ENCODE measurements at places on chromosomes 4 and X.

DNA sequence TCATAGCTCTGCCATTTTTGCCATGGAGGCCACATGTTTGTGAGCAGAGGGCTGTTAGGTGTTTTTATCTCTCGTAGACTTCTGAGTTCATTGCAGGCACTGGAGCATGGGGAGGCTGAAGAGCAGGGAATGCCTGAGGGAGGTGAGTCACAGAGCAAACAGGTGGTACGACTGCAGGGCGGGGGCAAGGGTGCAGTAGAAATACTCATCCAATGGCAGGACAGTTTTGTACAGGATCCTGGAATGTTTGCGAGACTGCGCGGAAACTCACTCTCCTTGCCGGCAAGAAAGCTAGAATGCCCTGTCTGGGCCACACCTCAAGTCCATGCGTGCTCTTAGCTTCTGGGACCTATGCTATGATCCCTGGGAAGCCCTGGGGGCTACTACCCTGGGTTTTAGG, 20.0 kb upstream of the VCX2 start:
- no peak for DNase-seq

- DNase-seq = no peak
These were observed 8.3 kb downstream of the ZIC3 start for GRCh38 chrX:137574102-137574783.

DNA sequence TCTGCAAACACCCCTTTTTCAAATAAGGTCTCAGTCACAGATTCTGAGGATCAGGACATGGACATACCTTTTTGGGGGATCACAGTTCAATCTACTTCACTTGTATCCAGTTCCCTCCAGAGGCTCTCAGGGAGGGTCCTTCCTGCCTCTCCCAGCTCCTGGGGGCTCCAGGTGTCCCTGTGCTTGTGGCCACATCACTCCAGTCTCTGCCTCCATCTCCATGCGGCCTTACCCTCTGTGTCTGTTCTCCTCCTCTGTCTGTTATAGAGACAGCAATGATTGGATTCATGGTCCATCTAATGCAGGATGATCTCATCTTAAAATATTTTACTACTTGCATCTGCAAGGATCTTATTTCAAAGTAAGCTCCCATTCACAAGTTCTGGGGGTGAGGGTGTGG, 269.6 kb downstream of the ASMT start:
- no peak for DNase-seq

DNA sequence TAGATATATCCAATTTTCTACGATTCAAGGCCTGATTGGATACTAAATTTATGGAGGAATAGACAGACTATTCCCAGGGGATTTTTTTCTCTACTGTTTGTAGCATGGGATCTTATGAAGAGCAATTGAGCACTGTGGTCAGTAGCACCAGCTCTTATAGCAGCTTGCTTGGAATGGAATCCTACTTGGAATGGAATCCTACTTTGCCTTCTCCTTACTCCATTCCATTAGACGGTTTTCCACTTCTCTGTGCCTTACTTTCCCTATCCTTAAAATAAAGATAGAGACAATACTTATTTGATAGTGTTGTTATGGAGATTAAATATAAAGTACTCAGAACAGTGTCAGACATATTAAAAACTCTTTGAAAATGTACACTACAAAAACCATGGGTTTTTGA, 133.5 kb downstream of the BTC start:
- no peak for DNase-seq

DNA sequence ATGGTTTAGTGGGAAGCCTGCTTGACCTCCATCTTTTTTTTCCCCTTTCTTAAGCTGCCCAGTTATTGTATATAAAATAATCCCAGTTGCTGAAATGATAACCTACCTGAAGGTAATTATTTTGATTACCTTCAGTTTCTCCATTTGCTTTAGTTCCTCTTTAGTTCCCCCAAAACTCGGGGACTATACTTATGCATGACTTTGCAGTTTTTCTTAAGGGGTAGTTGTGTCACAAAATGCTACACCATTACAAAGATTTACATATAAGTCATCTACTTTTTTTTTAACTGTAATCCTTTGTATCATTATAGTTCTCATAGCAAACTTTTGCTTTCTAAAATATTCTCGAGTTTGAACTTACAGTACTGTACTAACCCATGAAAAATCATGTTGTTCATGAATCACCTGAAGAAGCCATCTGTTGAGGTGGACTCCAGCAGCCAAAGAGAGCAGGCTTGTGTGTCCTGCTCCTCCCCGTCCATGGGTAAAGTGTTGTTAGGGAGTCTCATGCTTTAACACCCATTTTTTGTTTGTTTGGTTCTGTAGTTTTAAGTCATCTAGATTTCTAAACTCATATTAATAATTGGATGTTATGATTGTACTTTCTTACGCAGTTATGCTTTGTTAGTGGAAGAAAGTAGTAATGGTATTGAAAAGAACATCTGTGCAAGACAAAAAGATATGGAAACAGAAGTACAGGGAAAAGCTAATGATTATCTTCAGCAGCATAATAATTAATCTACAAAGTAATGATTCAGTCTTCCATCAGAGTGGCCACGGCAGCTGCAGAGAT, 34.6 kb downstream of the HADH start:
- no peak for DNase-seq

DNA sequence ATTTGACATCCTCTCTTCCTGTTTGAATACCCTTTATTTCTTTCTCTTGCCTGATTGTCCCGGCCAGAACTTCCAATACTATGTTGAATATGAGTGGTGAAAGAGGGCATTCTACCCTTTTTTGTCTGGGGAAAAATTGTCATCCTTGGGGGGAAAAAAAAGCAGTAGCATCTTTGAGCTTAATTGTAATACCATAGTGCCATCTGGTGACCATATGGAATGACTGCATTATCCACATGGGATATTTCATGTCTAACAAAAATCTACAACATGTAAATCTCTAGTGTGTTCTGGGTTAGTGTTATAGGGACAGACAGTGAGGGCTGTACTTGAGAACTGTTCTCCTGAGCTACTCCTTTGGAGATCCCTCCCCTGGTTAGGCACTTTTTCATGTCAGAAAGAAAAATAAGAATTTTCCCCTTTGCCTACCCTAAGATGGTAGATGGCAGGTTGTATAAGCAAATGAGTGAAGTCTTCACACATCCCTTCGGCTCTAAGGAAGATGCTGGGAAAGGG, 26.0 kb downstream of the CAPN6 start:
- DNase-seq = peak; percentile 2

DNA sequence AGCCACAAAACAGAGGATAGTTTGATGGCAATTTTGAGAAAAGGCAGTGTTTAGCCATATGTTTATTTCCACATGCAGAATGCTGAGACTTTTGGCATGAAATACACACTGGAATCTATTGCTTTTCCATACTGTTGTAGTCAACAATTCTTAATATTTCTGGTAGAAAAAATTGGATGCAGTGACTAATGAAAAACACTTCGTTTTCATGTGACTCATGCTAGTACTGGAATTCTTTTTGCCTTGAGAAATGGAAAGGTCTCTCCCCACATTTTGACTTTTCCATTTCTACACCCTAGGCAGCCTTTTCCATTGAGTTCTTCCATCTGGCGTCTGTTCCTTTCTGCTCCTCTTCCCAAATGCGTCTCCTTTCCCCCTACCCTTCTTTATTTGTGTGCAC, 425.2 kb upstream of the FTHL17 start:
- DNase-seq = no peak

GRCh38 chr4:20723019-20723418, 22.8 kb downstream of the PACRGL start:
- DNase-seq = no peak

GRCh38 chr4:110660755-110661154, 37.9 kb upstream of the PITX2 start:
- DNase-seq = no peak

DNA sequence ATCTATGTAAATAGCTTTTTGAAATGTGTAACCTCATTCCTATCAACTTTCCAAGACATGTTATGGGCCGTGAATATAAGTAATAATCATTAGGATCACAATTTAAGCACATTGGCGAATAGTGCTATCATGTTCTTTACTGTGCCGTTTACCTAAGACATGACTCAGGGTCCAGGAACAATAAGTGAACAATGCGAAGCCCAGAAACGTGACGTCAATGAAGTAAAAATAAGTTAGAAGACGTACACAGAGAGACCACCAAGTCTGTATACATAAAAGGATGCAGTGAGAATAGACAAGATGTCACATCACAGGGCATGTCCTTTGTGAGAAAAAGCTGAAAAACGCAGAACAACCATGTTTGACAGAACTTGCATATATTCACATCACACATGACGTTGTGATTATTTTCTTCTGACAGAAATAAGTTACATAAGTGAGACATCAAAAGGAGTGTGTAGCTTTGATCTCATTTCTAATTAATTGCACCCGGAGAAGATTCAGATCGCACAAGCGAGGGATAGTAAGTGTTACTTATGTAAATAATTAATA, 49.4 kb upstream of the FAT1 start:
- DNase-seq = no peak

- no peak for DNase-seq
These were observed 244.6 kb upstream of the BOD1L1 start for GRCh38 chr4:13872155-13872554.

DNA sequence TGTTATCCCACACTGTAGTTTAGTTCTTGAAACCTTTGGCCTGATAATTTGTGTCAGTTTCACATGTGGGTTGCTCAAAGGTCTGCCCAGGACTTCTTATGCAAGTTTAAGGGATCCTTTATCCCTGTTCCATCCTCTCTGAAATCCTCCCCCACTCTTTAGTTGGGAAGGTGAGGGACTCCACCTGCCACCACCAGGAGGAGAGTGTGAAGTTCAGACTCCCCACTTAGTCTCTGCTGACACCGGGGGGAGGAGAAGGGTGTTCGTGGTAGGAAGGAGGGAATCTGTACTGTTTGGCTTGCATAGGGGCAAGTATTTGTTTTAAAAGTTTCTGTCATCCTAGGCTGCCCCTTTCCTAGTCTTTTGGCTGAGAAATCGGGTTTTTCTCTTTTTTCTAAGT, 211.8 kb downstream of the PPP4R3C start:
- no peak for DNase-seq

GRCh38 chr4:77050962-77051361, 24.8 kb downstream of the CCNI start:
- DNase-seq = no peak

DNA sequence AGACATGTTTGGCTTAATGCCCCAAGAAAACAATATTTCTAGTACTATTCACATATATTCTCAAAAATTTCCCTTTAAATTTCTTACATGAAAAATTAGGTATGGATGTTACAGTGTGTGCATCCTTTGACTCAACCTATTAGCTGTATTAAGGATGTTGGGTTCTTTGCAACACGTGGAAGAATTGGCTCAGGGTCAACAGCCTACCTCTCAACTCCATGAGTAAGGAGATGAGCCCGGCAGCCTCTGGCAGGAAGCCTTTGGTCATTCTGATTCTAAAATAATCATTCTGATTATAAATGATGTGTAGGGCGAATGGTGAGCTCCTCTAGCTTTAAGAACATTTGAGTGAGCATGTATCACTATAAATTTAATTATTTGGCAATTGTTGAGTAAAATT, 148.0 kb upstream of the WDFY3 start:
- no peak for DNase-seq

GRCh38 chr4:77581724-77582123, 23.9 kb upstream of the CXCL13 start:
- DNase-seq = no peak

DNA sequence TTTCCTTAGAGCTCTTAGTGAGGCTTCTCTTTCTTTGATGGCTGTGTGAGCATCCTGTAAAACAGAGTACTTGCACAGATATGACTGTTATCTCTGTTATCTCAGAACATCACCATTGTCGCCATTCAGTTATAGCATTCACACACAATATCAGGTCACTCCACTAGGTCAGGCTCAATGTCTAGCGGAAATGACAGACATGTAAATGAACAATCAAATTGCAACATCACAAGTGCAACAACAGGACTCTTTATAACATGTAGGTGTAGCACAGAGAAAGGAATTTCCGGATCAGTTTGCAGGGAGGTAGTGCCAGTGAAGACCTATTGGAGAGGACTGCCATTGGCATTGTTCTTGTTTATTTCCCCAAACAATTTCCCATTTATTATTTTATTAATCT, 43.2 kb upstream of the IGSF1 start:
- no peak for DNase-seq

GRCh38 chr4:112085156-112086035, 59.9 kb upstream of the FAM241A start:
- no peak for DNase-seq

- DNase-seq = no peak
These were observed 551.4 kb downstream of the IQCM start for GRCh38 chr4:149264093-149264733.

DNA sequence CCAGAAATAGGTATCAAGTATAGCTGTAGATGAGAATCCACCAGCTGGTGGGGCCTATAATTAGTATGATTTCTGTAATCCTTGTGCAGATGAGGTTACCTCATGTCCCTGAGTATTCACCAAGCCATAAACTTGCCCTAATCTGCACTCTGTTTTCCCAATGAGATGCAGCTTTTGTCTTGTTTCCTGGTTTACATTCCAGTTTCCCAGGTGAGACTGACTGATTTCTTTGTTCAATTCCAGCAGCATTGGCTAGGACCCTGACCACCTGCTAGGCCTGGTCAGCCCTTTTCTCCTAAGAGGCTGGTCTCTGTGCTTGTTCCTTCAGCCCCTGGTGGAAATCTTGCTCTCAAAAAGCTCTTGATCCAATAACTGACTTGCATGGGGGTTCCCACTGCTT, 44.6 kb downstream of the GABRB1 start:
- DNase-seq = no peak

DNA sequence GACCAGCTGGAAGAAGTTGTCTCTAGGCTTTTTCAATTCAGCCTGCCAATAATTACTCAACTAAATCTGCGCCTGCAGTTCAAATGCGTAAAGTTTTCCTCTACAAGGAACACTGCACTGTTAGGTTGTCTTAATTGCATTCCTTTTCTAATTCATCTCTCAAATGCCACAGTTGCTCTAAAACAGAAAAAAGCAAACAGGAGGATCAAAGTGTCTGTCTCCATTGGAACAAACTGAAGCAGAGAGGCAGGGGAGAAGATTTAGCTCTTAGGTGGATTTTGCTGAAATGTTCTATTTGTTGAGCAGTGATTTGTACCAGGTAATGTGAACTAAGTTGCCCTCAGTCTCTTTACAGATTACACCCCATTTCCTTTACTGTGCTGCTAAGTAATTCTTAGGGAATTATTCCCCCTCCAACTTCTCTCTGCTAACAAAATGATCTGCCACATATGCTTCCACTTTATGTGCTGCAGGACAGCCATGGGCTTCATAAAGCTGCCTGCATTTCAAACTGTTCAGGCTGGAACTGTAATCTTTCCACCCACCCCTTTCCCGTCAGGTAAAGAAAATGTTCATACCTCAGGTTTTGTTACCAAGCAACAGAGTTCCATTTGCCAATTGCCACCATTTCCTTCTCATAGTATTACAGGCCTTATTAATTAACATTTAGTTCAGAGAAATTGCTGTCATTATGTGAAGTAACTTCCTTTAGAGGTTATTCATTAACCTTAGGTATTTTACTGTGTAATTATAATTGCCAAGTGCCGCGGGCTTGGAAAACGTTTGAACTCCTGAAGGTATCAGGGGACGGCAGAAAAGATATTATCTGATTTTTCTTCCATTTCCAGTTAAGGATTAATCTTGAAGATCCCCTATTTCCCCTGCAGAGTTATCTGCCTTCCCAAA, 149.3 kb downstream of the SPRY1 start:
- DNase-seq = no peak

All from NCI-H345 (cell line).